ENCODE measurements at places on chromosomes 4 and X. TPM values are rescaled to one million over a fixed set of nuclear protein-coding genes. Genes with fewer than 3 reads are reported as not detected.

Gene RPS6KA6
- total RNA-seq = 0.88 TPM

Gene CT55
- not detected for total RNA-seq

Gene TEX13B
- total RNA-seq = not detected

Gene MAGED2
- 69.9 TPM for total RNA-seq

Gene SH3TC1
- 90.9 TPM for total RNA-seq

Gene TAF7L
- total RNA-seq = not detected

Gene FREM3
- not detected for total RNA-seq

Gene MAGEA12
- total RNA-seq = not detected

Gene PPEF2
- total RNA-seq = 0.09 TPM

Gene UGT2B11
- not detected for total RNA-seq

Gene NXF2B
- not detected for total RNA-seq

Gene HSFX4
- not detected for total RNA-seq

Gene TMPRSS11F
- not detected for total RNA-seq

Gene MAOB
- 1.5 TPM for total RNA-seq

Gene EXOC1L
- total RNA-seq = not detected

Gene ADH1B
- total RNA-seq = 72.2 TPM

Gene HTR2C
- not detected for total RNA-seq

Gene SAGE1
- total RNA-seq = not detected

Gene CXorf49
- total RNA-seq = not detected

Gene HS3ST1
- total RNA-seq = 5.4 TPM

Gene RTL3
- total RNA-seq = not detected

Gene CLIC2
- total RNA-seq = 50.6 TPM

Gene ETDA
- not detected for total RNA-seq

Gene ADGRG2
- total RNA-seq = 1.8 TPM

Gene ATP8A1
- 80.7 TPM for total RNA-seq

Gene GIMD1
- total RNA-seq = not detected

All from spleen (tissue), 13 donors.